ENCODE measurements at places on chromosomes 3 and 15.

DNA sequence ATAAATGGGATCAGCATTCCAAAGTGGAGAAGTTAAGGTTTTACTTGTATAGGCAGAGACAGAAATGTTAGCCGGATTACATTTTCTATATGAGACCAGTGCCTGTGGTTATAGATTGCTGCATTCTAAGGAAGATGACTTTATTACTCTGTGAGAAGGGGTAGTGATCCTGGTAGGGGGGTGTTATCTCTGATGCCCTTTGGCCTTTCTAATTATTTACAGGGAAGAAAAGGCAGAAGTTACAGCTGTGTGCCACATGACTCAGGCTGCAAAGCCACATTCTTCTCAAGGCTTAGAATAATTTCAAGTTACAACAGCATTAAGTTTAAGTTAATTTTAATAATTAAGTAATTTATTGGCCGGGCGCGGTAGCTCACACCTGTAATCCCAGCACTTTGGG, 2.2 kb upstream of the TMC3 start:
- no peak for DNase-seq

GRCh38 chr3:37397396-37397795, 223.0 kb upstream of the LRRFIP2 start:
- no peak for DNase-seq

DNA sequence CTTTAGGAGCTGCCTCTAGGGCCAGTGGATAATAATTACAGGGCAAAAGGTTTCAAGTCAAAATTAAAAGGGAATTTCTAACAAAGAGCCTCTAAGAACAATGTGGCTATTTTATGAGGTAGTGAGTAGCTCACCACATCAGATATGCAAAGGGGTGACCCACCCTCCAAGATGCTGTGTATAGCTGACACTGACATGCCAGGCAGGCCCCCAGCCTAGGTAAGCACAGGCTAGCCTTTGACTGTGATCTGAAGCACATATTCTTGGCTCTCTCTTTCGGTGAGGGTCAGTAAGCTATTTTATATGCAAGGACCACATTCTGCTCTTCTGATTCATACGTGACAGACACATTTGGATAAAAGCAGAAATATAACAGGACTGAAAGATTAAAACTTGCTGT, 2.8 kb upstream of the THSD4 start:
- no peak for DNase-seq

GRCh38 chr3:127448161-127448561, 142.4 kb downstream of the TPRA1 start:
- DNase-seq: no peak

GRCh38 chr3:38142959-38143358, 4.5 kb downstream of the MYD88 start:
- no peak for DNase-seq

- no peak for DNase-seq
Observed at GRCh38 chr3:27454914-27455313, 29.3 kb downstream of the SLC4A7 start.

- no peak for DNase-seq
Observed at GRCh38 chr3:105729667-105730066, 139.1 kb downstream of the CBLB start.

- DNase-seq: no peak
Observed at GRCh38 chr3:147423798-147424580, 14.8 kb downstream of the ZIC1 start.

DNA sequence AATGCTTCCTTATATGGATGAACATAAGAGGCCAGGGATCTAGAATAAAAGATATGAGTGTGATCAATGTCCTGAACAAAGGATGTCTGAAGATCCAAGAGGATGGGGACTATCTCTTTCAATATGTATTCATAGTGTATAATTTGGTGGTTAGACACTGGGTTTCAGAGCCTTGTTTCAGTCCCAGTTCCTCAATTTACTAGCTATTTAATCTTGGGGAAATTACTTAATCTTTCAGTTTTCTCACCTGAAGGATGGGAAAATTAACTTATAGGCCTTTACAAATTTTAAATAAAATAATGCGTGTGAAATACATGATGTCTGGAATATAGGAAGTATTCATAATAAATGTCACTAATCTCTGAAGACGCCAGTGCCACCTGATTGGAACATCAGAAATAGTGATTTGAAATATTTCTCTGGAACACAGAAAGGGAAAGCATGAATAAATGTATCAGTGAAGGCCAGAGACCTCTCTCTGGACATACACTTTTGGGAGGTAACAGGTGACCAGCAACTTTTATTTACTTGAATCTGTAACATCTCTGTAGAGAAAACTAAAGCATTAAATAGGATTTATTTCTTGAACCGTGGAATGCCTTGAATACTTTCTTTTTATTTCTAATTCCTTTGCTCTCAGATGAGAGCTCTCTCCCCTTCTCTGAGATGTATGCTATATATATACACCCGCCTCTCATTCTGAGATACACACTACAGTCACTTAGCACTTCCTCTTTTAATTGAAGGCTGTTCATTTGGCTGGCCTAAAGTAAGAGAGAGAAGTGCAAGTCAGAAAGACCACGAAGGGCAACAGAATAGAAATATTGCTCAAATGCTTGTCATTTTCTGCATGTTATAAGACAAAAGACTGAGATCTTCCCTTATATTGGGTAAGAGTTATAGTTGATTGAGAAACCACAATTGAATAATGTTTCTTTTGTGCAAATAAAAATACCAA, 407.1 kb downstream of the LSAMP start:
- DNase-seq: no peak

DNA sequence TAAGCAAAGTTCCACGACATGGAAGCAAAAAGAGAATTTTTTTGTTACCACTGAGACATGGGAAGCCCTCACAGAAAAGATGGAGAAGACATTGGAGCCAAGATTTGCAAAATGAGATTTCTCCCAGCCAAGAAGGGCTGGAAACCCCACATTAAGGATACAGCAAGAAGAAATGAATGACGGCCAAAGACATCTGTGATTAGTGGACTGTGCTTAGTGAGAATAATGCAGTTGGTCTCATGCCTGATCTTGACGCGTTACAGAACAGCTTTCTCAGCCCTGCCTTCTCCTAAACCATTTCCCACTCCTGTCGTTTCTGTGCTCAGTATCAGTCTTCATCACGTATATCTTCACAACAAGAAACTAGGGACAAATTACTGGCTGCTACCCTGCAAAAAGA, 45.8 kb upstream of the ARRDC4 start:
- DNase-seq: no peak

DNA sequence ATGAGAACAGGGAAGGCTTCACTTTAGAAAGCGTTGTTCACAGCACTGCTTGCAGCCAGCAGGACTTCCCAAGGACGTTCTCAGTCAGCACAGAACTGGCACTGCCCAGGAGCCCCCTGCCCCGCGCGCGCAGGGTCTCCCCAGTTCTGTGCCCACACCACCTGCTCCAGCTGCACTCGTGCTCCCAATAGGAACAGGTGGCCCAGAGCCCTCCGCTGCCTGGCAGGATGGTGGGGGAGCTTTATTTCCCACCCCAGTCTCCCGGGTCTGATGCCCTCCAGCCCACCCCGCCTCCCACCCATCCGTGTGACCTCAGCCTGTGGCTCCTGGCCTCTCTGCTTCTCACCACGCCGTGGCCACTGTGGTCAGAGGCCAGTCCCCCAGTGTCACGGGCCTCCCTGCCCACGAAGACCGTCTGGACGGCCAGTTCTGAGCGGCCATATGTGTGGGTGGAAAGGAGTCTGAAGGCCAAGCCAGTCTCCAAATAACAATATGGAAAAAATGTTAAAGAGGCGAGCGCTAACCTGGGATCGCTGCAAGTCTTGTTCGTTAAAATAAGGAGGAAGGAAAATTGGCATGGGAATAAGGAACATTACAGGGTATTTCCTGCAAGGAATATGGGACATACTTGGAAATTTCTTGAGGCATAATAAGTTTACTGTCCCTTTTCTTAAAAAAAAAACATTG, 54.6 kb upstream of the PCSK6 start:
- no peak for DNase-seq

DNA sequence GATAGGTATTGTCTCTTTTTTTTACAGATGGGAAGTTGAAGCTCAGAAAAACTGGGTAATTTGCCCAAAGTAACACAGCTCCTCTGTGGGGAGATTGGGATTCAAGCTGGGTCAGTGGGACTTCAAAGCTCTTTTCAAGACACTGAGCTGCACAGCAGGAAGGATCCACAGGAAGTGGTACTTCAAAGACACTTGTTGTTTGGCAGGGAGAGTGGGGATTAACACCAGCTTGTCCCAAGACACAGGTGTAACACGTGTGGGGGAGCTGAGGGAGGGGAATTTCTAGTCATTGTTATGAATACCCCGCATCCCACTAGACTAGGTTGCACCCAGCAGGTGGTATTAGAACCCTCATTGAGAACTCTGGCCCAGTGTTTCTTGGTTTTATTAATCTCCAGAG, 116.0 kb downstream of the FOXB1 start:
- no peak for DNase-seq

GRCh38 chr3:127028781-127029657, 46.1 kb downstream of the PLXNA1 start:
- DNase-seq: no peak

DNA sequence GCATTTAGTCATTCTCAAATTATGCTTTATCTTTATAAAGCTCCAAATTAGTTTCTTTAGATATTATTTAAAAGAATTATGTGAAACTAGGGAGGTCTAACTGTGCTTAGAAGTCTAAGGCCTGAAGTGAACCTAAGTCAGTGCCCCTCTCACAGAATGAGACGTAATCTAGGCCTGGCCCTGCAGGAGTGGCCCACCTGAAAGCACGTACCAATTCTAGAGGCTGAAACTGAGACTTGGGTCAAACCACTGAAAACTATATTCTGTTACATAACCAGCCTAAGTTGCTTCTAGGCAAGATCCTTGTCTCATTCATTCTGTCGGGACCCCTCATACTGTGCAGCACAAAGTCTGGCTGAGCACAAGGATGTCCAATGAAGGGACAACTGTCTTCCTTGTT, 143.7 kb downstream of the ISL2 start:
- DNase-seq: no peak
